ENCODE measurements at places on chromosomes 2 and 18.

- DNase-seq: no peak
Observed at GRCh38 chr2:12507295-12507694, 209.4 kb upstream of the TRIB2 start.

DNA sequence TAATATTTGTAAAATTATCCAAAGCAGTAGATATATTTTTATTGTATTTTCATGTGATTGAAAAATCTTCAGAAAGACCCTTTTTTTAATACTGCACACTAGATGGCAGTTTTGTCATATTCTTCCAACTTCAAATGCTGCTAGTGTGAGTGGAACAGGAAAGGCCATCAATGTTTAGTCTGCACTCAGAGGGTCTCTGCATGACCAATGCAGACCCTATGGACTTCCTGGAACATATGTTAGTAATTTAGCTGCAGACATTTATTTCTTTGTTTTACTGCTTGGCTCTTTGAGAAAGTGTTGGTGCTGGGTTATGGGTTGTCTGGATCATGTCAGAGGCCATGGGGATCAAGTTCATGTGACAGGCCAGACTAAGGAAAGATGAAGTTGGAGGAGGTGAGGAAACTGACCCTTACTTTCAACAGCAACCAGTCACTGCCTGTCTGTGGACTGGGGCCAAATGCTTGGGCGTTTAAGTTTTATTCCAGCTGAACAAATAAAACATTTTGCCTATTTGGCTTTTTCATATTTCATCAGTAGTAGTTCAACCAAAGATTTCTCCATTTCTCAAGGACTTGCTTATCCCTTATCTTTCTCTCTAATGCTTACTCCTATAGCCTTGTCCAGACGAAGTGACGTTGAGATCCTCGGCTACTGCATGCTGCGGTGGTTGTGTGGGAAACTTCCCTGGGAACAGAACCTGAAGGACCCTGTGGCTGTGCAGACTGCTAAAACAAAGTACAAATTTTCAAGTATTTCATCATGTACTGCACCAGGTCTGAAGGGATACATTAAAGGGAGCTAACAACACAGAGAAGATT lies 84.8 kb downstream of the VRK2 start:
- no peak for DNase-seq

DNA sequence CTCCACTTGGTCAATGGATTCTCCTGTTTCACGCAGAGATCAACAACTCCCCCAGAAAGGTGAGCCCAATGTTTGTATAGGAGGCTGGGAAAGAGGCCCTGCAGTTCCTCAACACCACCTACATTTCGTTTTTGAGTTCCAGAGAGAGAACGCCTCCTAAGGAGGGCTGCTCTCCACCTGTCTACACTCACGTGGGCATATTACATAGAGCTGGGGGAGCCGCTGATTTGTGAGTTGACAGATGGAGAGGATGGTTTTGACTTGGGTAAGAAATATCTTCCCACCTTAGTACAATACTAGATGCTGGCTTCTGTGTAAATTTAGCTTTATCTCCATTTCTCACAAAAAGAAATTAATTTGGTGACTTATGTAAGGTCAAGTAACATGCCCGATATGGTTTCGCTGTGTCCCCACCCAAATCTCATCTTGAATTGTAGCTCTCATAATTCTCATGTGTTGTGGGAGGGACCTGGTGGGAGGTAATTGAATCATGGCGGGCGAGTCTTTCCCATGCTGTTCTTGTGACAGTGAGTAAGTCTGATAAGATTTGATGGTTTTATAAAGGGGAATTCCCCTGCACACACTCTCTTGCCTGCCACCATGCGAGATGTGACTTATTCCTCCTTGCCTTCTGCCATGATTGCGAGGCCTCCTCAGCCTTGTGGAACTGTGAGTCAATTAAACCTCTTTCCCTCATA lies 274.5 kb upstream of the PXDN start:
- no peak for DNase-seq

- DNase-seq: no peak
Observed at GRCh38 chr2:74079522-74080341, 68.0 kb downstream of the BOLA3 start.

GRCh38 chr18:62245699-62246098 lies 58.6 kb downstream of the RELCH start:
- DNase-seq: no peak

DNA sequence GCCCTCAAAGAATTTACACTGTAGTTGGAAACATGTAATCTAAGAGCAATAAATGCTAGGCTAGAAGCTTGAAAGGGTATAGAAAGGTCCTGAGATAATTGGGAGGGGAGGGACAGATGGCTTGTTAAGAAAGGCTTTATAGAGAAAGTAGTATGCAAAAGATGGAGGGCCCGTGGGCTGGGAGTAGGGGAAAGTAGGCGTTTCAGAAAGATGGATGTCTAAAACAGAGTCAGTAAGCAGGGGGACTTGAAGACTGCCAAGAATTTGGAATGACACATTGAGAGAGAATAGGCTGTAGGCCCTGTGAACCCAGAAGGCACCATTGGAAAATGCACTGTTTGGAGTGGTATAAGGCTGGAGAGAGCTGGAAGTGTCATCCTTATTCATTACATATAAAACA lies 822 bp downstream of the PSMG2 start:
- no peak for DNase-seq

- no peak for DNase-seq
Observed at GRCh38 chr2:237876951-237877491, 17.6 kb downstream of the RAMP1 start.

DNA sequence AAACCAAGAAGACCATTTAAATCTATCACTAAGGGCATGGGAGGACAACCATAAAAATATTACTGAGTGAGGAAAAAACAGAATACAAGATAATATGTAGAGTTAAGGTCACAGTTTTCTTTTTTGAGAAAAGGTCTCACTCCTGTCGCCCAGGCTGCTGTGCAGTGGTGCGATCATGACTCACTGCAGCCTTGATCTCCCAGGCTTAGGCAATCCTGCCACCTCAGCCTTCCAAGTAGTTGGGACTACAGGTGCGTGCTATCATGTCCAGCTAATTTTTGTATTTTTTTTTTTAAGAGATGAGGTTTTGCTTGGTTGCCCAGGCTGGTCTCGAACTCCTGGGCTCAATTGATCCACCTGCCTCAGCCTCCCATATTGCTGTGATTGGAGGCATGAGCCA lies 24.0 kb downstream of the POLR1A start:
- no peak for DNase-seq

- no peak for DNase-seq
Observed at GRCh38 chr2:165791421-165792103, 2.5 kb downstream of the GALNT3 start.

DNA sequence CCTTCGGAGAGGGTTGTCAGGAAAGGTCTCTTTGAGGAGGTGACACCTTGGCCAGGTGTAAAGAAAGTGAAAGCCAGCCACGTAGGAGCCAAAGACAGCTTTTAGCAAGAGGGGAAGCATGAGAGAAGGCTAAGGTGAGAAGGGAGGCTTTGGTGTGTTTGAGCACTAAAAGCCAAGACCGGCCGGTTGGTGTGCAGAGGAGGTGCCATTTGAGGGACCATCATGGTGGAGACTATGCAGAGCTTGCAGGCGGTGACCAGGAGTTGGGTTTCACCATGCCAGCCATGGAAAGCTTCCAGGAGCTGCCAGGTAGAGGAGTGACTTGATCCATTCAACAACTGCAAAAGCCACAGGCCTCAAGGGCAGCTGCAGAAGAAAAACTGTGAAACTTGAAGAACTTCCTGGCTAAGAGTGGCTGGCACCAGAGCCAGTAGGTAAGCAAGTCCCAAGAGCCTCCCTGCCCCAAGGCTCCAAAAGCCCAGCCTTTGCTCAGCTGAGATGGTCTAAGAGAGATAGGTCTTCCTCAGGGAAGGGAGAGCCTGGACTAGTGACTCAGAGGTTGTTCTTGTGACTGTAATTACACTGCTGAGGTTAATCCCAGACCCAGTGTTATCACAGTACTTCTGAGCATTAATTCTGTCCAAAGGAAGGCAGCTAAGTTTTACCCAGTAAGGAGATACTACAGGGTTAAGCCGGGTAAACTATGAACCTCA lies 319.0 kb downstream of the BCL11A start:
- DNase-seq: no peak

- DNase-seq: no peak
Observed at GRCh38 chr2:88754585-88755320, 63.3 kb downstream of the RPIA start.
